ENCODE measurements at places on chromosomes 5 and 9.

GRCh38 chr5:61575581-61575980 lies 243.5 kb downstream of the ZSWIM6 start:
- DNase-seq, result no peak

- DNase-seq, result peak; percentile 90
These were observed 100.6 kb downstream of the ANGPTL2 start for GRCh38 chr9:127021664-127022363.

DNA sequence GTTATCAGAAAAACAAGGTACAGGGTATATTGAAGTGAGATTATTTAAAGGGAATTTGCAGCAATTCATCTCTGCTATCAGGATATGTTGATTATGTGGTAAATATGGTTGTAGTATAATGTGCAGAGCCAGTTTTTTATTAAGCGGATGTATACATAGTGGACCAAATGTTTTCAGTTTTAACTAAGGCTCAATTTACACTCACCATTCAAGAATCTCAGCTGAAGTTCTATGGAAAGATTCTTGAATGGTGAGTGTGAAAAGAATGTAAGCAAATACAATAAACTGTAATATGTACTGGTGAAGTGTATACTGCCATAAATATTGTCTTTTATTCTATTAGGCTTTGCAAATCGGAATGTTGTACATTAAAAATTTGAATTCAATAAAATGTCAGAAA lies 895.9 kb upstream of the CDH10 start:
- DNase-seq, result no peak

DNA sequence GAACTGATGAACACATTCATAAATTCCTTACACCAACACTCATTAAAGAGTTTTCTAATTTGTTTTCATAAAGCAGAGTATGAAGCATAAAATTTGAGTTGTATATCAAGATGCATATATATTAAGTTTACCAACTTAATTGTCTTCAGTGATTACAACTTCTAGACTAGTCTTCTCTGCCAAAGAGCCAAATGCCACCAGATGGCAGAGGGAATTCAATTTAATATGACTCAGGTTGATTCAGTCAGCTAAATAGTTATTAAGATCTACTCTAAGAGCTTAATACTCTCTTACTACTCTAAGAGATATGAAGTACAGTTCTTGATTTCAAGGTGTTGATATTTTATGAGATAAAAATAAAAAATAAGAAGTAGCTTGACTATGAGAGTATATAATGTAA lies 53.4 kb downstream of the CDH10 start:
- DNase-seq, result peak; percentile 63

- no peak for DNase-seq
These were observed 15.5 kb upstream of the SHB start for GRCh38 chr9:38084556-38084880.

- DNase-seq, result no peak
These were observed 48.2 kb upstream of the ZNF169 start for GRCh38 chr9:94210616-94211603.

GRCh38 chr5:54807421-54807820 lies 178.0 kb downstream of the ESM1 start:
- no peak for DNase-seq

DNA sequence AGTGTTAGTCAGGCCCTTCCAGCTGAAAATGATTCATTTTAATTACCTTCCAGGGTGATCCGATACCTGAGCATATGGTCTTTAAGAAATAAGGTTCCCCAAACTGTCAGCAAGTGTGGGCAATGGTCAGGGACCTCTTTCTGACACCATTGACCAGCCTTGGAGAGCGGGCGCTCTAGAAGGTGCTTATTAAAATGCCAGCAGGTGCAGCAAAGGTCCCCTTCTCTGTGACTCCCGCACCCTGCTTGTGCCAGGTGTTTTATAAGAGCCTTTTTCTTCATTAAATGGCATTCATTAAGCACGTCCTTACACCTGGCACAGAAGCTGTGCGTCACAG lies 85.3 kb downstream of the MVB12B start:
- DNase-seq, result no peak

GRCh38 chr5:99059685-99060084 lies 130.9 kb upstream of the CHD1 start:
- no peak for DNase-seq

- DNase-seq, result no peak
These were observed 872.9 kb downstream of the TAF11L14 start for GRCh38 chr5:18507114-18507513.

GRCh38 chr9:14994738-14995137 lies 84.5 kb upstream of the FREM1 start:
- no peak for DNase-seq

DNA sequence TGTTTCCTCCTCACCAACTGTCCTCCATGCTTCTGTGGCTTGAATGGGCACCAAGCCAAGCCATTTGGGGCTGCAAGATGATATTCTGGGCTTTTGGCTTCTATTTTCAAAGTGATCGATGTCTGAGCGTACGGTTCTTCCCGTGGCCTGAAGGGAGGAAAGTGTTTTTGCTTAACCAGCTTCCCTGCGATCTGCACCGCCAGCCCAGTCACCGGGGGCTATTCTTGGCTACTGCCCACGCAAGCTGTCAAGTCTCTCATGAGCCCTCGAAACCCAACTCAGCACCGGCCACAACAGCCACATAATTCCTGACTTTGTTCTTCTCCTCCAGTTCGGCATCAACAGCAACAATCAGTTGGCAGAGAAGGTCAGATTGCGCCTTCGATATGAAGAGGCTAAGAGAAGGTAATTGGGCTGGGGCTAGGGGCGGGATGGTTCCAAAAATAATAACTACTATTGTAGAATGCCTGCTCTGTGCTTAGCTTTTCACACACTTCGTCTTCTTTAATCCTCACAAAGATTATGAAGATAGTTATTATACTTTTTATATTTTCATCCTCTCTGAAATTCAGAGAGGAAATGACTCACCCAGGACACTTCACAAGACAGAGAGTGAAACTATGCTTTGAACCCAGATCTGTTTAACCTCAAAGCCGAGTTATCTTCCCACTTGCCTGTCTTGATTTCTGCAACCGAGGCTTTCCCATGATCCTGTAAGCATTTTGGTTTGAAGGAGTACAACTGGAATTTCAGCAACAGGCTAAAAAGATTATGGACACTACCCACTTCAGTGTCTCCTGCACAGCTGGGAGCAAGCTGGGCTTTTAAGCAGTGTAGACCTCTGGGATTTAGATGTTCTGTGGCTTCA lies 76.4 kb upstream of the RARS1 start:
- no peak for DNase-seq

DNA sequence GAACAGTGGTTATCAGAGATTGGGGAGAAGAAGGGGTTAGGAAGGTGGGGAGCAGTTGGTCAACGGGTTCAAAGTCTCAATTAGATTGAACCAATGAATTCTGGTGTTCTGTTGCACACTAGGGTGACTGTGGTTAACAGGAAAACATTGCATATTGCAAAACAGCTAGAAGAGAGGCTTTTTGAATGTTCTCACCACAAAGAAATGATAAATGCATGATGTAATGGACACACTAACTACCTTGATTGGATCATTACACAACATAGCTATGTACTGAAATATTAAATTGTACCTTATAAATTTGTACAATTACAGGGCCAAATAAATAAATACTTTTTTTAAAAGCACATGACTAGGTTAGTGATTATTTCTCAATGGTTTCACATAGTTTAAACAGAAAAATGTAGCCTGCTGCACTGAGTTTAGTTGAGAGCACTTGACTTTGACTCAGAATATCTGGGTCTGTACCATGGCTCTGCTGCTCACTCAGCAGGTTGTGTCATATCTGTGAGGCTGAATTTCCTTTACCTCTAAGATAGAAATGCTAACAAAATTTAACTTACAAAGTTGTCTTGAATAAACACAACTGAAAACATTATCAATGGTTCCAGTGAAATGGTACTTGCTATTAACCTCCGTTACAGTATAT lies 30.4 kb downstream of the NUDT12 start:
- DNase-seq, result no peak

DNA sequence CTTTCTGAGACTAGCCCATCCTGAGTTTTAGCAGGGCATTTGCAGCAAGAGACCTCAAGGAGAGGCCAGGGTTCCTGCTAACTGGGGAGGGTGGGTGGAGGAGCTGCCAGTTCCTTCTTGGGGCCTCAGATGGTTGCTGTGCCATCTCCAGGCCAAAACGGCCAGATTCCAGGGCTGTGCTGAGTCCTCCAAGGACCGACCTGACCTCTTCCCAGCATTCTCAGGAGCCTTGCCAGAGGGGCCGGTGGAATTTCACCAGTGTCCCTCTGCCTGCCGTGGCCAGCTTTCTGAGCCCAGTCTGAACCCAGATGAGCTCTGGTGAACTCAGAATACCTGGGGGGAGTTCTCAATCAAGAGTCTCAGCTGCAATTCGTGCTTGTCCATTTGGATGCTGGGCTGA lies 54.3 kb downstream of the TSTD2 start:
- DNase-seq, result no peak

DNA sequence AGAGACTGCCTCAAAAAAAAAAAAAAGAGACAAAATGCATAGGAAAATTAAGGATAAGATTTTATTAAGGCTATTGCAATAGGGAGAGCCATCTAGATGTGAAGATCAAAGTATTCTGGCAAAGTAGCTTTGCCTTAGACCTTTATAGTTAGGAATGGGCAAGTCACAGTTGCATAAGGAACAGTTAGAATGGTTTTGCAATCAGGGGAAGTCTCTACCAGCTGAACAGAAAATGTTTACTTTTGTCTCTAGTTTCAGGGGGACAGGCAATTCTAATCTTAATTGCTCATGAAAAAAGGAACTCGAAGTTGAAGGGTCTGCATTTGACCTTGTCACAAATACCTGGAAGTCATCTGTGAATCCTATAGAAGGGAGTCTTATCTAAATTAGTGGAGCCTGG lies 13.1 kb upstream of the ATP6V1G1 start:
- no peak for DNase-seq

GRCh38 chr5:118952992-118953651 lies 35.2 kb downstream of the DTWD2 start:
- no peak for DNase-seq
